Epithelial cell of proximal tubule (primary cell): ENCODE measurements at places on chromosomes 12 and 14. TPM values are rescaled to one million over a fixed set of nuclear protein-coding genes. Genes with fewer than 3 reads are reported as not detected.

- no peak for DNase-seq
Observed at GRCh38 chr14:86533834-86534233, 1003.9 kb downstream of the FLRT2 start.

DNA sequence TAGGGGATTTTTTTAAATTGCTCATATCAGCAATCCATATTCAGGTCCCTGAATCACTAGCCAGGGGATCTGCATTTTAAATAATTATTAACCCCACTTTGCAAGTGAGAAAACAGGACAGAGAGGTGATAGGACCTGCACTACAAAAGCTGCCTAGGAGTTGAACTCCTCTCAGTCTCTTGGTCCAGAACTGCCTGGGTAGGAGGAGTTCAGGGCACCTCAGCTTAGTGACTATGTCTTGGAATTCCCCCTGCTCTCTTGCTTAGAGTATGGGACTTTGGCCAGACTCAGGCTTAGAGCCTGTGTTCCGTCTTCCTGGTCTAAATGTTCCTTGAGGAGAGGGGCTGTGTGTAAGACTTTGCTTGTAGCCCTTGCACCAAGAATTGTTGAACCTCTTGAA, 68.2 kb upstream of the WSCD2 start:
- no peak for DNase-seq

- DNase-seq: no peak
Observed at GRCh38 chr14:55851961-55852360, 266.2 kb upstream of the PELI2 start.

DNA sequence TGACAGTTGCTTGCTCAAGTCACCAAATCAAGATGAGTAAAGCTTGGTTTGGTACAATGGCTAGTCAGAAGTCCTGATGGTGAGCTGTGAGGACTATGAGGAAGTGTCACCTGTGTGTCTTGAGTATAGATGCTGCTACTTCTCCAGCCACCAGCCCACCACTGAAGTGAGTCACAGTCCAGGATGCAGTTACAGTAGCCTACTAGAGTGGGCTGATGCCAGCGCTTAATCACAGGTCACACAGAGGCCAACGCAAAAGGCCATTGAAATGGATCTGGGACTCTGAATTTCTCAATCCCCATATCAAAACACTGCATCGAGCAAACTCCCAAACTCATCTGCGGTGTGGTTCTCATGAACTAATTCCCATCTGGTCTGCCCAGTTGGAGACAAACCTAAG, 223.1 kb downstream of the ANO6 start:
- DNase-seq: no peak

- DNase-seq: no peak
Observed at GRCh38 chr12:95718006-95718431, 72.5 kb downstream of the NTN4 start.

DNA sequence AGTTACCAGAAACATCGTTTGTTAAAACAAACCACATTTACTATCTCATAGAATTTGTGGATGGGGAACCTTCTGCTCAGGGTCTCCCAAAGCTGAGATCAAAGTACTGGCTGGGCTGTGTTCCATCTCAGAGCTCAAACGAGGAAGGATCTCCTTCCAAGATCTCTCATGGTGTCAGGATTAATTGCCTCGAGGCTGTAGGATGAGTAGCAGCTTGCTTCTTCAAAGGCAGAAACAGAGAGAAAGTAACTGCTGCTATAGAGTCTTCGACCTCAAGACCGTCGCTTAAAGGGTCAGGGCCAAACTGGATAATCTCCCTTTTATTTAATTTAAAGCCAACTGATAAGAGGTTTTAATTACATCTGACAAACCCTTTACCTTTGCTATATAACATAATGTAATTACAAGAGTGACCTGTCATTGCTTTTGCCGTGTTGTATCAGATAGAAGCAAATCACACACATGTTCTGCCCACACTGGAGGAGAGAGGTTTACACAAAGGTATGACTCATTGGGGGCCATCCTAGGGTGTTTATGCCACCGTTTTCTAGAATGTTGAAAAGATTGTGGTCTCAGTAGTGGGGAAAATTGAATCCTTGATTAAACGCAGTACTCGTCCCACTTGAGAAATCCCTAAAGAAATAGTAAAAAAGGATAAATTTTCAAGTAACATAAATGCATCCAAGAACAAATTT, 868.8 kb upstream of the TMEM132C start:
- no peak for DNase-seq

DNA sequence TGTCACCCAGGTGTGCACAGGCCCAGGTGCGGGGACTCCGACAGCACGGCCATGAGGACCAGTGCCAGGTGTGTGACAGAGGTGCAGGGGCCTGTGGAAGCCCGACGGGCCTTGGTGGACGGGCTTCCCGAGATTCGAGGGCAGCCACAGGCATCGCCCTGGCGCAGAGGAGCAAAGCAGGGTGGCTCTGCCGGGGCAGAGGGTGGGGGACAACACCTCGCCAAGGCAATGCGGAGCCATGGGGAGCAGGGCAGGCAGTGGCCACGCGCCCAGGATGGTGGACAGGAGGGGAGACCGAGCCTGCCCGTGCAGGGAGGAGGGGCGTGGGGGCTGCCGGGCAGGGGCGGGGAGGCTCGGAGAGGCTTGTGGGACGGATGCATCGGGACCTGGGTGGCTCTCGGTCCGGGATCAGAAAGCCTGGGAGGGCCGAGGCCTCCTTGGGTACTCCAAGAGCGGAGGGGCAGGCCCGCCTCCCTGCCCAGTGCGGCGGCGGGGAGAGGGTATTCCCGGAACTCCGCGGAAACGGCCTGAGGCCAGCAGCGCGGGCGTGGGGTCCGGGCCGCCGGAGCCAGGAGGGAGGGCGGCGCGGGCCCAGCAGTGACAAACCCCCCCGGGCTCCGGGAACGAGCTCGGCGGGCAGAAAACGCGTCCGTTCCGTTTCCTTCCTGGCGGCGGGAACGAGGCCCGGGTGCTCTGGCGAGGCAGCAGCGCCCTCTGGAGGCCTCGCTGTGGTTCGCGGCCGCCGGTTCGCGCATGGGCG, 1.6 kb downstream of the TMEM121 start:
- DNase-seq: no peak

GRCh38 chr12:1970331-1970900, 33.8 kb downstream of the DCP1B start:
- DNase-seq: no peak

DNA sequence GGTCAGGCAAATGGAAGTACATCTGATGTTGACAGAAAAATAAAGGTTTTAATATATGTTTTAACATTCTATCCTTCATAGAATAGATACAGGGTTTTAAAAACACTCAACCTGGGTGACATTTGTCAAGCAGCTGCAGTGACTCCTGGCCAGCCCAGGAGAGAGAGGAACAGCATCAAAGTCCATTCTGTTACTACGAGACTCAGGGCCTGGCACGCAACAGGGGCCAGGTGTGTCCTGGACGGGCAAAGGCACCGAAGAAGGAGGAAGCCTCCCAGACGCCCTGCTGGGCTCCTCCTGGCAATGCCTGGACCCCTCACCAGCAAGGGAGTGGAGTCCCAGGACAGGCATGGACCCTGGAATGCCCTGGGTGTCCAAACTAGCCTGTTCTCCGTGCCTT, 22.1 kb downstream of the LRCOL1 start:
- no peak for DNase-seq

DNA sequence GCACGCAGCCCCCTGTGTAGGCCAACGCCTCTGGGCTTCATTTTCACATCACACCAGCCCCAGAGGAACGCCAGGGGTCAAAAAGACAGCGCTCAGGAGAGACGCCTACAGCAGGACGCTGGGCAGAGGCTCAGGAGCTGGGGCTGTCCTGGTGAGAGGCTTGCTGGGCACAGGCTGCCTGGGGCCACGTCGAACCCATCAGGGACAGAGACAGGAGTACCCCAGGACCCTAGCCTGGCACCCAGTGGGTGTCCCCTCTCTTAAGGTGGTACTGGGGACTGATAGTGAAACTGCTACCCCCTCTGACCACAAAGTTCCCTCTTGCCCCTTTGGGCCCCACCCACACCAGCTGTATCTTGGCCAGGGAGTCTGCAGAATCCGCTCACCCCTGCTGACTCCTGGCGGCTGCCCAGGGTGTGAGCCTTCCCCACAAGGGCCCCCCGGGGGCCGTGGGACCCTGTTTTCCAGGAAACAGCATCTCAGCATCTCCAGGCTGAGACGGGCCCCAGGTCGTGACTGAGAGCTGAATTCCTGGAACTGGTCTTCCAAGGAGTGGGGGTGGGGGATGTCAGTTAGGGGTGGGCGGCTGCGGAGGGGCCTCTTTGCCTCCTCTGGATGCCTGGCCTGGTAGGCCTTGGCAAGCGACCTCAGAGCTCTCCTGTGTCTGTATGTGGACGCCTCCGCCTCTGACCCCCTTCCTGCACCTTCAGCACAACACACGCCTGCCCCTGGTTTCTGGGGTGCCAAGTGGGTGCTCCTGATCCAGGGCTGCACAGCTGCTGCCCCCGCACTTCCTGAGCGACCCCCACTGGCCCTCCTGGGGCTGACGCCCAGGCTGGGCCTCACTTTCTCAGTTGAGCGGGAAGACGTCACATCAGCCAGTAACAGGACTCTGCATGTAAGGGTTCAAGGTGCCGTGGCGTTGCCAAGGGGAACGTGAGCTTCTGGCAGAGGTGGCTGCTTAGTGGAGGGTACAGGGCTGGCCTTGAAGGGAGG, 321.9 kb upstream of the RTL1 start:
- DNase-seq: no peak

GRCh38 chr12:30927222-30927611, 669 bp downstream of the TSPAN11 start:
- DNase-seq: no peak

DNA sequence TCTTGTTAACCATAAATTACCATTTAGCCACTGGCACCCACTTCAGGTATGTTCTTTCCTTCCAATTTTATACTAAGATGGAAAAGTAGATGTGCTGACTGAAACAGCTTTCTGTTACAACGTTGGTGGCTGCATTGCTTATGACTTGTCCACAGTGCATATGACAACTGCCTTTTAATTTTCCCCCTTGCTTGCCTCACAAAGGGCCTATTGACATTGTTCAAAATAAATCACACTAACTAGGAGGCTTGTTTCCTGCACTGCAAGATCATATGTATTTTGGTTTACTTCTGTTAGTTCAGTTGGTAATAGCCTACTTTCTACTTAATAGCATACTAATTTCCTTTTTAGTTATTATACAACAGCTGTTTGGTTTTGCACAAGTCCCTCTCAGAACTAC, 55.4 kb downstream of the SCAF11 start:
- DNase-seq: no peak

DNA sequence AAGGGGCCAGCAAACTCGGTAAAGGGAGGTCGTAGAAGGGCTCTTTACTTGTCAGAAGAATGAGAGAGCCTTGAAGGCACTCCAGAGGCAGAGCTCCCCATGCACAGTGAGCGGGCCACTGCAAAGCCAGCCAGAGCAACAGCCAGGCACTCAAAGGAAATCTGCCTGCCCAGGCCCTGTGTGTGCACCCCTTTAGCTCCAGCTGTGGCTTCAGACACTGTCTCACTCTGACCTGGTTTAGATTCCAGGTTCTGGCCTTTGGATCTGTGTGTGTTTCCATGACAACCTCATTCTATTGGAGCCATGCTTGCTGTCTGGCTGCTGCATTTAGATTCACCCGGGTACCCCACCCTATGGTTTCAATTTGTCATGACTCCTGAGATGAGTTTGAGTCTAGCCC, 170.3 kb downstream of the CAPZA3 start:
- no peak for DNase-seq

- DNase-seq: no peak
Observed at GRCh38 chr12:78684419-78684818, 180.2 kb upstream of the SYT1 start.

DNA sequence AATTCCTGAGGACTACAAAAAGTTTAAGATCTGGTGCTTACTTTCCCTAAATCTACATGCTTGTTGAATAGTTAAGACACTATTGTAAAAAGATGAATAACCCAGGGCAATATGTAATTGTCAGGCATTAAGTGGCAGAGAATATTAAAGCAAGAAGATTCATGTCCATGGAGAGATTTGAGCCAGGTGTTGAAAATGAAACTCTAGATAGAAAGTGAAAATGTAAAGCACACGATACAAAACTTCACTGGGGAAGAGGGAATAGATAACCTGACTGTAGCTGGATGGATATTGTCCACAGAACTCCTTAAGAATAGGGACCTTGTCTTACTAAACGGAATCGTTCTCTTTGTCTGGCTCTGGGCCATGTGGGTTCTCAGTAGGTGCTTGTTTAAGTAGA, 5.0 kb downstream of the CAND1 start:
- no peak for DNase-seq

CLEC14A gene
- total RNA-seq: 0.43 TPM in 1 of 2 replicates, not detected in the other

PLEKHD1 gene
- under 0.01 and 0.07 TPM in 2 replicates for total RNA-seq

HSPB8 gene
- total RNA-seq: 18.6 and 32.3 TPM in 2 replicates

LRRC9 gene
- 0.23 TPM in 1 of 2 replicates, not detected in the other for total RNA-seq

RD3L gene
- not detected in 2 replicates for total RNA-seq

NANOG gene
- total RNA-seq: not detected in 2 replicates

MPHOSPH9 gene
- total RNA-seq: 47.8 and 52.6 TPM in 2 replicates

KRT2 gene
- total RNA-seq: not detected in 2 replicates

RNASE7 gene
- 0.86 TPM in 1 of 2 replicates, not detected in the other for total RNA-seq

SIX4 gene
- 9.5 and 11.4 TPM in 2 replicates for total RNA-seq

KRT77 gene
- total RNA-seq: not detected in 2 replicates

CDKN3 gene
- 64.5 and 81.4 TPM in 2 replicates for total RNA-seq
